ENCODE measurements at places on chromosomes 13 and 19.

DNA sequence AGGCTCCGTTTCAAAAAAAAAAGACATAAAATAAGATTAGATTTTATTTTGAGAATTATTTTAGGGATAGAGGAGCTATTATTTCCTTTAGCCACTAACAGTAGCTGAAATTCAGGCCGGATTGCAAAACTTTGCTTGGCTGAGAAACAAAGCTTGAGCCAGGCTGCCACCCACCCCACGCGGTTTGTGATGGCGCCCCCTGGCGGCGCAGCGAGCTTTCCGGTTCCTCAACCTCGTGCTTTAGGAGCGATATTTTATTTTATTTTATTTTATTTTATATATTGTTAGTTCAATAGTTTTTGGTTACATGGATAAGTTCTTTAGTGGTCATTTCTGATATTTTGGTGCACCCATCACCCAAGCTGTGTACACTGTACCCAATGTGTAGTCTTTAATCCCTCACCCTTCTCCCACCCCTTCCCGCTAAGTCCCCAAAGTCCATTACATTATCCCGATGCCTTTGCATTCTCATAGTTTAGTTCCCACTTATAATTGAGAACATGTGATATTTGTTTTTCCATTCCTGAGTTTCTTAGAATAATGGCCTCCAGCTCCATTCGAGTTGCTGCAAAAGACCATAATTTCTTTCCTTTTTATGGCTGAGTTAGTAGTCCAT is 19.8 kb upstream of the CEACAM4 start:
- peak; percentile 38 for DNase-seq

DNA sequence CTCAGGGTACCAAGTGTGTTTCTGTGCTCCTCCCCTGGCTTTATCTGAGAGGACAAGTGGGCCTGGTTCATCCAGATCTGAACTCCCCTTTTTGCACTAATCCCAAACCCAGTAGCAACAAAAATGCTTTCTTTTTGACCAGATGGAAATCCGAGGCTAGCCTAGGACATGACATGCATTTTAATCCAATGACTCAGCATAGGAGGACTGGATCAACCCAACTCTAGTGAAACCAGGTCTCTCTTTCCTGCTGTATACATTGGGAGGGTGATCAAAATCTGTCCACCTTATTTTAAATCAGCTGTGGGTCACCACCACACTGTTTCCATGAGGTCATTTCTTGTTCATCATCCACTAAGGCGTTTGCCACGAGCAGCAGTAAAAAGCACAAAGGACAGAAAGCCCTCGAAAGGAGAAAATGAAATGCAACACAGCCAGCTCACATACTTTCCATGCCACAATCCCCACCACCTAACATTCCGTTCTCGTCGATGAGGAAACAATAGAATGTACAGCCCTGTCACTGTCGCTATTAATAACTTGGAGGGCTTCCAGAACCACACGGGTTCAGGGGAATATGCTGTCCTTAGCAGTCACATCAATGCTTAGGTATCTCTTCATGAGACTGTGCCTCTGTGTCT is 543.0 kb downstream of the IRS2 start:
- DNase-seq = no peak

- DNase-seq = no peak
Measured at GRCh38 chr19:852136-853013, at the start of gene ELANE. Gene ELANE (plus strand): TSS chr19:852303. CDS start chr19:852329, 26 bp downstream.

DNA sequence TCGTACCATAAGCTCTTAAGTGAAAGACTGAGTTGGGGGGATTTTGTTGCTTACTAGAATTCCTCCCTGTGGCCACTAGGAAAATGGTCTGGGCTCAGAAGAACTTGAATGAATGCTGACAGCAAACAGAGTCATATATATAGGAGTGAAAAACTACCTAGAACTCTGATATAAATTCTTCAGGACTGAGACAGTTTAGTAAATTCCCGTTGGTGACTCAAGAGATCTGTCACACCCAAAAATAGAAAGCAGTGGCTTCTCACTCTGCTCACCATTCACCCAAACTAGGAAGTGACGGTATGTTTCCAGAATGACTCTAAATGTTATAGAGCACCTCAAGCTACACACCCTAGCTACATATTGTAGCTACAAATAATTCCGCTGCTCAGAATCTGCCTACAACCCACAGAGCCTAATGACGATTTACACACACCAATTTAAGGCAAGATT is 116.2 kb downstream of the TBC1D4 start:
- no peak for DNase-seq

GRCh38 chr13:27792393-27793218 is at the start of gene GSX1:
Gene GSX1 (plus strand): TSS chr13:27792483. CDS start chr13:27792691, 208 bp downstream.
- DNase-seq = no peak

DNA sequence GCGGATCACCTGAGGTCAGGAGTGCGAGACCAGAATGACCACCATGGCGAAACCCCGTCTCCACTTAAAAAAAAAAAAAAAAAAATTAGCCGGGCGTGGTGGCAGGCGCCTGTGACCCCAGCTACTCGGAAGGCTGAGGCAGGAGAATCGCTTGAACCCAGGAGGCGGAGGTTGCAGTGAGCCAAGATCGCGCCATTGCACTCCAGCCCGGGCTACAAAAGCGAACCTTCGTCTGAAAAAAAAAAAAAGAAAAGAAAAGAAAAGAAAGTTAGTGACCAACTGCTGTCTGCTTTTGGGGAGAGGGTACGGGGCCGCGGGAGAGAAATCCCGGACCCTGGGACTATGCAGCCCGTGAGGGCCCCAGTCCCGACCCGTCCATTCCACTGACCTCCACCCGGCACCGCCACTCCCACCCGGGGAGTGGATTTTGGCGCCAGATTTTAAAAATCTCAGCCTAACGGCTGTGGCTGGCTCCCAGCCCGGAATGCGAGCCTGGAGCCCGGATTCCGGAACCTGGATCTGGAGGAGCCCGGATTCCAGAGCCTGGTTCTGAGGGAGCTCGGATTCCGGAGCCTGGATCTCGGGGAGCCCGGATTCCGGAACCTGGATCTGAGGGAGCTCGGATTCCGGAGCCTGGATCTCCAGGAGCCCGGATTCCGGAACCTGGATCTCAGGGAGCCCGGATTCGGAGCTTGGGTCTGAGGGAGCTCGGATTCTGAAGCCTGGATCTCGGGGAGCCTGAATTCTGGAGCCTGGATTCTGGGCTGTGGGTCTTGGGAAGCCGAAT is 6.1 kb upstream of the LMNB2 start:
- DNase-seq = no peak

GRCh38 chr13:92864584-92865284 is 361.9 kb upstream of the GPC6 start:
- no peak for DNase-seq

DNA sequence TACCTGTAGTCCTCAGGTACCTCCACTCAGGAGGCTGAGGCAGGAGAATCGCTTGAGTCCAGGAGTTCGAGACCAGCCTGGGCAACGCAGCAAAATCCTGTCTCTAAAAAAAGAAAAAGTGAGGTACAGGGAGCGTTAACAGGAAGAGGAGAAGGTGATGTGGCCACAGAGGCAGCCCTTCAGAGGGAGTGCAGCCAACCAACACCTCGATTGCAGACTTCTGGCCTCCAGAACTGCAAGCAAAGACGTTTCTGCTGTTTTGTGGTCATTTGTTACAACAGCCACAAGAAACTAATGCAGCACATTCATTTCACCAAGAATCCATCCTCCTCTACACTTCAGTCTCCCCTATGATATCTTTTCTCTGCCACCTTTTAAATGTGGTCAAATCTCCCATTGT is 145.2 kb downstream of the USP12 start:
- no peak for DNase-seq
